ENCODE measurements at places on chromosomes 2 and 18.

GRCh38 chr2:30678410-30679137, 128.7 kb downstream of the CAPN13 start:
- no peak for DNase-seq

GRCh38 chr2:145777297-145777696, 1257.4 kb upstream of the ZEB2 start:
- DNase-seq: no peak

DNA sequence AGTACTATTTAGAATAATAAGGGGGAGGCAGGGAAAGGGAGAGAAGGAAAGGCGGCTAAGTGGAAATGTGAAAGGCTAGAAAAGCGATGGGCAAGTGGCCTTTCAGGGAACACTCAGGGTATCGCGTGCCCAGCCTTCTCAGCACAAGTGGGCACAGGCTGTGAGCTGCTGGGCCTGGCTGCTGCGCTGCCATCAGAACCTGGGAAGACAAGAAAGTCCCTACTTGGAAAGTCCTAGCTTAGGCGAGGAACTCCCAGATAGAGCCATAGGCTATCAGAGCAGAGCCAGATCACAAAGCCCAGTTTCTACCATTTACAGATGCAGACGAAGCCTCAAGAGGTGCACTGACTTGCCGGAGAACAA, 9.8 kb upstream of the FZD7 start:
- no peak for DNase-seq

GRCh38 chr2:101231937-101232730, 20.6 kb upstream of the CNOT11 start:
- no peak for DNase-seq

DNA sequence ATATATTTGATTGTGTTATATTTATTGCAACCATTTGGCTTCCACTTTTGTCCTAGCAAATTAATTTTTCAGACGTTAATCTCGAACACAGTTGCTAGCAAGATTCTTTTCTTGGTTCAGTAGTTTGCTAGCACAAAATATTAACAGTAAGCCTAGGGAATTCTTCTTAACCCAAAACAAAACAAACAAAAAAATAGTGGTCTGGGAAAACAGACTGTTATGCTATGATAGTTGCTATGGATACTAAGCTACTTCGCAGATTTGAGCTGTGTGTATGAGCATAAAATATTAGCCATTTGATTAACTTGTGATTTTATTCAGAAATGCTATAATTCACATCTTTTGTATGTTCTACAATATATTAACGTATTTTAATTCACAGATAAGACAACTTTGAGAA, 541.5 kb upstream of the NETO1 start:
- DNase-seq: no peak

DNA sequence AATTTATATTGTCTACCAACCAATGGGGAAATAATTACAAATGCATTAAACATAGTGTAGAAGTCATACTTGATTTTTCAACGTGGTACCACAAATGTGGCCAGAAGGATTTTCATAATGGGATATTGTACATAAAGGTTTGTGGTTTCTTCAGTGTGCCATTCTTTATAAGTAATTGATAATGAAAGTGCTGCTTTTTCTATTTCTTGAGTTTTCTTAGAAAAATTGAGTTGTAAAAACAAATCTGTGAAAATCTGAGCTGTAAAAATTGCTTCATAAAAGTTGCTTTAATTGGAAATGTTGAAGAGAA, 103.6 kb downstream of the KYNU start:
- no peak for DNase-seq

DNA sequence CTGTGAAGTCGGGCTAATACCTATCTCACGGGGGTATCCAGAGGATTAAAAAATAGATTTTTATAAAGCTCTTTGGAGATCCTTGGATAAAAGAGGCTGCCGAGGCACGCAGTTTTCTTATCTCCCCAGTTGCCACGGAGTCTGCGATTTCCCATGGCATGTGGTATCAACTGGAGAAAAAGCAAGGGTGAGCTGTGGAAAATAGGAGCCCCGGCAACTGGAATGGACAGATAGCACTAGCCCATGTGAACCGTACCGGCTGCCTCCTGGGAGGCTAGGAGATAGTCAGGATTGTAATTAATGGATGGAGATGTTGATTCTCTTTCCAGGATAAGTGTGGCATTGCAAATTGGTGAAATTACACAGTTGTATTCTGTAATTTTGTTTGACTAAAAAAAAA, 407.6 kb upstream of the KCNH7 start:
- no peak for DNase-seq

GRCh38 chr2:61015976-61016375, 1.5 kb upstream of the PEX13 start:
- DNase-seq: no peak

DNA sequence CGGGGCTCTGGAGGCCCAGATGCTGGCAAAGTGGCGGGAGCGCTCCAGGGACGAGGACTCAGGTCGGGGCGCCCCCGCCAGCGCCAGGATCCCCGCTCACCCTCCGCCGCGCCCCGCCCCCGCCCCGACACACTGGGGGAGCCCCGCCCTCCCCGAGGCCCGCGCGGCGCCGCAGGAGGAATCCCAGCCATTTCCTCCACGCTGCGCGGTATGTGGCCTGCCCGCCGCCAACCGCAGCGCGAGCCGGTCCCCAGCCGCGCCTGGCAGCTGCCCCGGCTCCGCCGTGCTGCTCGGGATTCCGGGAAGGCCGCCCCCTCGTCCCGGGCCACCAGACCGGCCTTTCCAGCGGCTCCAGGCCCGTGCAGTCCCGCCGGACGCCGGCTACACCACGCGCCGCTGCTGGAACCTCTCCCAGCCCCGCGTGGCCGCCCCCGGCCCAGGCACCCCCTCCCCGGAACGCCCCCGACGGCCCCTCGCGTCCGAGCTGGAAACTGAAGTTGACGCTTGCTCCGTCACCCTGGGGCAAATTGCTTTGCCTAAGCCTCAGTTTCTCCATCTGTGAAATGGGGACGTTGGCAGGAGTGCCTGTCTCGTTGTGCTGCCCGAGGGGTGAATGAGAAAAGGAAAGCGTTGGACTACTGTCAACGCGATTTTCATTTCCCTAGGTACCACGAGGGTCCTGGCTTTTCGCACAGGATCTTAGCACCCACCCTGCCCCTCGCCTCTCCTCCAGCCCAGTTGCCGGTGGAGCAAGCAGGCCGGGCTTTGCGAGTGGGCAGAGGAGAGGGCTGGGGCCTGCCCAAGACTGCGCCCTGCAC, 53.6 kb downstream of the PKDCC start:
- DNase-seq: no peak

- no peak for DNase-seq
Observed at GRCh38 chr2:168320267-168320666, 72.9 kb upstream of the STK39 start.
